ENCODE measurements at places on chromosomes 4 and X.

- no peak for DNase-seq
These were observed 44.7 kb upstream of the EPGN start for GRCh38 chr4:74263551-74263950.

DNA sequence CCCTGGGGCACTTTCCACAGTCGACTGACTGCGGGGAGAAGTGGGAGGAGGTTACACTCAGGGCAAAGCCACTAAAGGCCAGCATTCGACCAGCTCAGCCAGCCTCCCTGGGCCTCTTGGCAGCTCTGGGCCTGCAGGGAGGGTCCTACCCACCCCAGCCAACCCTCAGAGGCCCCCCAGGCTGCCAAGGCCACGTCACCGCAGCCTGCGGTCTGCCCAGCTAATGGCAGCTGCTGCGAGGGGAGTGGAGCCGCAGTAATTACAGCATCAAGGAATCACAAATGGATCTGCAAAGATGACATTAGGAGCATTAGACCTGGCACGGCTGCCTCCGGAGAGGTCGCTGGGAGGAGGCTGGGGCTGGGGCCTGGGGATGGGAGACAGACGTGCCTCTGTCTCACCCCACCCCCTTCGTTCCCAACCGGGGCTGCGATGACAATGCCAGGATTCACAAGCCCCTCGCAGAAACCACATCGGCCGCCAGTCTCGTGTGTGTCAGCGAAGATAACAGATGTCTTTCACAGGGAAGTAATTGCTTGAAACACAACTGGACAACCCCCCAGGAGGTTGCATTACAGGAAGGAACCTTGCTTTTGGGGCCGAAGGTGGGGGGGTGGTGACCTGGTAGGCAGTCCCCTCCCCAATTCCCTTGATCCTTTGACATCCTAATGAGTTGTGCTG lies 367.6 kb downstream of the BCOR start:
- peak; percentile 83 for DNase-seq

DNA sequence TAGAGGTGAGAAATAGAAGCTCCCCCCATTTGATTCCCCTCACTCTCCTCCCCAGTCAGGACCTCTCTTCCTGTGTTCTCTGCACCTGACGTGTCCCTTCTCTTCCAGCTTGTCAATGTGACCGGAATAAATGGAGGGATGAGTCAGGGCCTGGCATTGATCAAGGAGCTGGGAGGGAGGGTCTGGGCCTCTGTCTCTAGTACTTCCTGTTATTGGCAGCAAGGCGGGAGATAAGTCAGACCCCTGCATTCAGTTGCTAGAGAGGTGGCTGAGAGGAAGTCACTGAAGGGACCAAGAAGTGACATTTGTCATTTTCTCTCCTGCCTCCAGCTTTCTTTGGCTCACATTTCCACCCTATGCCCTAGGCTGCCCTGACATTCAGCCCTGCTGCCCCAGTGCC lies 35.1 kb upstream of the ZNF41 start:
- no peak for DNase-seq

- no peak for DNase-seq
These were observed 459.0 kb upstream of the NR3C2 start for GRCh38 chr4:148901075-148901705.

DNA sequence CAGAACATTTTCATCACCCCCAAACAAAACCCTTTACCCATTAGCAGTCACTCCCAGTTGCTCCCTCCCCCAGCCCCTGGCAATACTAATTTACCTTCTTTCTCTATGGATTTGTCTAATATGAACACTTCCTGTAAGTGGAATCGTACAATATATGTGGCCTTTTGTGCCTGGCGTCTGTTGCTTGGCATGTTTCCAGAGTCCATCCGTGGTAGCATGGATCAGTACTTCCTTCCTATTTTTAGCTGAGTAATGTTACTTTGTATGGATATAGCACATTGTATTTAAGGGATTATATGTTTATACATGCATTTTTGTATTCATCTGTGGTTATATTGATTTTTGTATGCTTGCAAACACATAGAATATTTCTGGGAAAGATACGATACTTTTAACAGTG lies 48.2 kb downstream of the PPEF1 start:
- DNase-seq = no peak

DNA sequence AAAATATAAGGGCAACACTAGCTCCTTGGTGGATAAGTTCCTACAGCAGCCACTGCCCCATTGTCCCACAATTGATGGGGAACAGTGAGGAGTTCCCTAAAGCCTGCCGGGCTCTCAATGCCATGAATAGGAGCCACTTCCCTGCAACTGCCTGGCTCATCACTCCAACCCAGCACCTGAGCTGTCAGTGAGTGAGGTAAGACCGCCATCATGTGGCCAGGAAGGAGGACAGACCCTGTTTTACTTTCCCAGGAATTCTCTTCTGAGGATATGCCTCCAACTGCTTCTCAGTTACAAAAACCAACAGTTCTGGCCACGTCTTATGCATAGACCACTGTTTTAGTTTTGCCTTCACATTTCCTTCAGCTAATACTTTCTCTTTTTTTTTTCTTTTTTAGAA lies 45.5 kb downstream of the SRPX start:
- DNase-seq = peak; percentile 76

DNA sequence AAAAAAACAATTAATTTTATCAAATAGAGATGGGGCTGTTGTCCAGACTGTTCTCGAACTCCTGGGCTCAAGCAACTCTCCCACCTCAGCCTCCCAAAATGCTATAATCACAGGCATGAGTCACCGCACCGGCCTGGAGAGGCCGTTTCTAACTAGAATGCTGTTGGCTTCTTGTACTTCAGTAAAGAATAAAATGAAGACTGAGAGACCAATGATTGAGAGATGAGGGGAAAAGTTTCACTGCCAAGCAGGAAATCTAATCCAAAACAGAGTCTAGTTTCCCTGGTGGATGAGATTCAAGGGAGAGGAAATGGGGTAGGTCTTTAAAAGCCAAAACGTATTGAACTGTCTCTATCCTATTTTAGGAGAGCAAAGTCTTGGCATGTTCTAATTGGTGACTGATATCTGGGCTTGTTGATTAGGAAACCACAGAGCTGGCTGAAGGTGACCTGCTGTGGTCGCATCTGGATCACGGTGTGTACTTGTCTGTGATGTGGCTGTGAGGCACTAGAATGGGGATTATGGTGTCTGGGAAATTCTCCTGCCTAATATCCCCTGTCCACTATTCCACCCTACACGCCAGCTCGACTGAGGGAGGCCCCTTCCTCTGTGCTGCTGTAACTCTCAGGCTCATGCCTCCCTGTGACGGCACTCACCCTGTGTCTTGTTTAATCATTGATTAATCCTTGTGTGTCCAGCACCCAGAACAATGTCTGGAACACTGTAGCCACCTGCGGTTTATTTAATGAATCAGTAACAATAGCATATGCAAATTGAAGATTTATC lies 15.0 kb upstream of the TRIM2 start:
- no peak for DNase-seq
